Panc1 (cell line): ENCODE measurements at places on chromosomes 12 and 14. TPM values are rescaled to one million over a fixed set of nuclear protein-coding genes. Genes with fewer than 3 reads are reported as not detected.

- no peak for DNase-seq
Measured at GRCh38 chr12:108856170-108856427, 1.3 kb downstream of the SSH1 start.

DNA sequence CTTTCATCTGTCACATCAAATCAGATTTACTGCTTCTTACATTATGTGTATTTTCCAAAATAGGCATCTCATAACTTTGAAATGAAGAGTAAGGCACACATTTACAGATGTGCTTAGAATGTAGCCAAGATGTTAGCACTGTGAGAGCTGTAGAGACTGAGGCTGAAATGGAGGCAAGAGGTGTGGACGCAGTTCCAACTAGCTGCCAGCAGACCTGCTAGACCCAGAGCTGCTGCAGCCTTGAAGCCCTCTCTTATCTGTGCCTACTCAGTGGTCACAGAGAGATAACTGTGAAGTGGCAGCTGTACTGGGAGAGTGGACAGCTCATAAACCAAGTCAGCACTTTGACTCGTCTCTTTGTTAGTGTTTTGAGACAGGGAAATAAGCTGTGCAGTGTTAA, 470.9 kb downstream of the CCER1 start:
- DNase-seq, result no peak

DNA sequence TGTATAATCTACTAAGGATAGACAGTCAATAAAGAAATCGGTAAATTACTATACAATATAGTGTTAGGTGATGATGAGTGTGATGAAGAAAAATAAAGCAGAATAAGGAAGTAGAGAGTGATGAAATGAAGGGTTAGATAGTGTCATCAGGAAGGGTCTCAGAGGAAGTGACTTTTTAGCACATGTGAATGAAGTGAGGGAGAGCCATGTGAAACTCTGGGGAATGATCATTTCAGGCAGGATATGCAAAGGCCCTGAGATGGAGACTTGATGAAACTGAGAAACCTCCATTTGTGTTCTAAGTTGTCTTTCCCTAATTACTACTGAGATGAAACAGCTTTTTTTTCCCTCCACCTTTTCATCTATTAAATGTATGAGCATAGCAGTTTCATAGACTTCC, 19.4 kb upstream of the GNPTAB start:
- DNase-seq, result no peak

DNA sequence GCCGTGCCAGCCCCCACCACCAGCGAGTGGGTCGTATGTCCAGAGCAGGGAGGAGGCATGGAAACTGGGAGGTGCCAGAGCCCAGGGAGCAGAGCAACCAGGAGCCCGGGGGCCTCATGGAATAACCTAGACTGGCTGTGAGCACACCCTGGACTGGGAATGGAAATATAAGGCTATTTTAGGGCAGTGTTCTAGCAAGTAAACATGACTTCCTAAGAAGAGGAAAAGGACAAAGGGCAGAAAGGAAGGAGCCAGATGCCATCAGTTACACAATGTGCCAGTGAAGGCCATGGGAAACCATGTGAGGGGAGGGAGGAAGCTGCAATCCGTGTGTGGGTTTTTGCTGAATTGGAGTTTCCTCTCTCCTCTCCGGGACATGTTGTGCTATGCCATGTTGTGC, 18.7 kb upstream of the CPM start:
- DNase-seq, result no peak

DNA sequence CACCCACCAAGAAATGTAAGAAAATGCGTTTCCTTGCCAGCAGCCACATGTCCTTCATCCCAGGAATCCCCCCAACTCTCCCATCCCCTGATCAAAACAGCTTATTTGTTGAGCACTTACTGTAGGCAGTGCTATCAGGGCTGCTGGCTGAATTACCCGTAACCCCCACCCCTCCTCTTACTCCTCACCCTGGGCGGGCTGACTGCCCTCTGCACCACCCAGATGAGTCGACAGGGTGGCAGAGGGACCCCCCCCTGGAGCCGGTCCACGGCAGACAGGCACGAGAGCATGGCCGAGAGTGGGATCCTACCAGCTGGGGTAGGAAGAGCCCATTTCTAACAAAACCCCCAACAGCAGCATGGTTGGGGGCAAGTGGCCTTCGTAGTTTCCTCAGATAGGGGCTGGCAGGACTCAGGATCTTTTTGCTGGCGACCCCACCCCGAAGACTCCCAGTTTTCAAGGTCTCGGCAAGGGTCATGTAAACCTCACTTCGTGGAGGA, 1.1 kb upstream of the RHOF start:
- DNase-seq, result no peak

DNA sequence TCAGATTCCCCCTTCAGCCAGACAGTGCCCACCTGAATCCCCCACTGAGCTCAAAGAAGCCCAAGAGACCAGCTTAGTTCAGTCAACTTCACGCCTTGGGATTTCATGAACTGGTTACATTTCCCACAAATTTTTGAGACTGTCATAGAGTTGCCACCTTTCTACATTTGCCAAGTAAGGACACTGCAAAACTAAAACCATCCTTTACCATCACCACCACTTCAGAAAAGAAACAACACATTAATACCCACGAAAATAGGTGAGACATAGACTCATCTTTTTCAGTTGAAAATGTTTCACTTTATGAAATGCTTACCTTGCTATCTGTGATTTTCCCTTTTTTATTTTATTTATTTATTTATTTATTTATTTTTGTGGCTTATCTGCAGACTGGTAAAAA, 16.1 kb downstream of the CMKLR1 start:
- DNase-seq, result no peak

- peak; percentile 27 for DNase-seq
Measured at GRCh38 chr12:115752913-115753726, 524.4 kb downstream of the MED13L start.

DNA sequence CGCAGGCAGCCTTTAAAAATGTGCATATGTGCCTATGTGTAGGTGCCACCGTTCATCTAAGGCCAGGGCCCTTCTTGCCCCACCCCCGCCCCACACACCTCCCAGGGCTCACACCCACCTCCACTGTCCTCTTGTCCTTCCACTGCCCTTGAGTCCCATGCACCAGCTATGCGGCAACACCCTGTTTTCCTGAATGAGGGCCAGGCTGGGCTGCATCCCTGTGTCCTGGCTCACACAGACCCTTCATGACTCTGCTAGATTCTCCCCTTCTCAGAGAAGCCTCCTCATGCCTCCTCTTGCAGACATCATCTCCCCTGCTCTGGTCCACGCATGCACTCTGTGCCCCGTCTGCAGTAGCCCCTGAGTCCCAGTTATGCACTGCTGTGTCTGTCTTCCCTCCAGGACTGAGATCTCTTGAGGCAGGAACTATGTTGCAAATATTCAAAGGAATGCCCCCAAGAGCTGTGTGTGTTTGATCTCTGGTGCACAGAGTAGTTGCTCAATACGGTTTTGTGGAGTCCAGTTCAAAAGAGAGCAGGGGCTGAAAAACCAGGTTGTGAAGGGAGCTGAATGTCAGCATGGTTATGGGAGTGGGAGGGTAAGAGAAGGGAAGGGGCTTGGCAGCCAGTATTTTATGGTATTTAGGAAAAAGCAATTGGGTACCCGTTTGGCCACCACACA, 47.3 kb upstream of the ESRRB start:
- no peak for DNase-seq

DNA sequence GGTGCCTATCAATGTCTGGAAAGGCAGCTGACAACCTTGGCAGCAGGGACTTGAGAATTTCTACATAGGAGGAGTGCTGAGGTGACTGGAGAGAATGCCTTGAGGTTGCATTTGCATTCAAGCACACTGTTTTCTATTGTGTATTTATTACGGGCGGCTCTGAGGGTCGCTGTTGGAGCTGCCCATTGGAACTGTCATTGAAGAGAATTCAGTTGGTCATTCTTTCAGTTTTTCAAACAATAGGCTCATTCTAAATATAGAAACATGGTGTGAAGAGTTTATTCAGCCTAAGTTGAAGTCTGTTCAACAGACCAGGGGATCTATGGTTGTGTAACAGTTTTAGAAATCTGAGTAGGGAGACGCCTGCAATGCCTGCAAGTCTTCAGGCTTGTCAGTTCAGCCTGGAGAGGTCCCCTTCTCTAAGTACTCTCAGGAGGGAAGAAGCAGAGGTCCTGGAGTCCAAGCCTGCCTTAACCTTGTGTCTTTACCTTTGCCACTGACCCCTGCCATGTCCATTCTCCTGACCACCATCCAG, 9.8 kb upstream of the ABHD12B start:
- no peak for DNase-seq

DNA sequence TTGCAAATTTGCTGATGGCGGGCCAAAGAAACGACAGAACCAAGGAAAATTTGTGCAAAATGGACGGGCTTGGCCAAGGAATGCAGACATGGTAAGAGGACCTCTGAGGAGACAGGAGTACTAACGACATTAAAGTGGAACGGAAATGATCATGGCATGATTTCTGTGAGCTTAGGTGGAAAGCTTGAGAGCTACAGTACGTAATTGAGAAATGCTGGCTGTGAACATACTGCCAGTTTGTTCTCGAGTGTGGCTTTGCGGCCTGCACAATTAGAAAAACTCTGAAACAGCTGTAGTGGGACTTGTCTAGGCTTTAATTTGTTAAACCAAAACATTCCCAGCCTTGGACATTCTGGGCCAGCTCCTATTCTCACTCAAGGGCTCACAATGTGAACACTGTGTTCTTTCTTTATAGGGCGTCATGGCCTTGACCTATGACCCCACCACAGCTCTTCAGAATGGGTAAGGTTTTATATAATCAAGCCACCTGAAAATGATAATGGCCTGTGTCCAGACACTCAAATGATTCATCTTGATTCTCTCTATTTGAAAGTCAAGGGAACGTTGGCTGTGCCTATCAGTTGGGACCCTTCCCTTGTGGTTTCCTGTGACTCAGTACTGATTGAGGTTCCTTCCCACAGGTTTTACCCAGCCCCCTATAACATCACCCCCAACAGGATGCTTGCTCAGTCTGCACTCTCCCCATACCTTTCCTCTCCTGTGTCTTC, 48.5 kb downstream of the BAZ2A start:
- DNase-seq, result no peak

- no peak for DNase-seq
Measured at GRCh38 chr12:95756362-95756761, 34.2 kb downstream of the NTN4 start.

DNA sequence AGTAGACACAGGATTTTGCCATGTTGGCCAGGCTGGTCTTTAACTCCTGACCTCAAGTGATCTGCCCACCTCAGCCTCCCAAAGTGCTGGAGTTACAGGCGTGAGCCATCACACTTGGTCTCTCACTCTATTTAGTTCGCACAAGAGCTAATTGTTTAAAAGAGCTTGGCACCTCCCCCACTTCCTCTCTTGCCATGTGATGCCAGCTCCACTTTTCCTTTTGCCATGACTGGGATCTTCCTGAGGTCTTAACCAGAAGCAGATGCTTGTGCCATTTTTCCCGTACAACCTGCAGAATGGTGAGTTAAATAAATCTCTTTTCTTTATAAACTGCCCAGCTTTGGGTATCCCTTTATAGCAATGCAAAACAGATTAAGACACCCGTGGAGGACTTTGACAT, 200.1 kb upstream of the FRMD6 start:
- no peak for DNase-seq

- DNase-seq, result no peak
Measured at GRCh38 chr14:34741840-34742239, 27.4 kb upstream of the CFL2 start.

- DNase-seq, result no peak
Measured at GRCh38 chr14:72679141-72679535, 214.8 kb downstream of the DPF3 start.

GRCh38 chr12:95998611-95999286, 2.6 kb upstream of the HAL start:
- DNase-seq, result peak; percentile 25

GRCh38 chr12:19261773-19262172, 132.2 kb downstream of the PLEKHA5 start:
- DNase-seq, result no peak

DNA sequence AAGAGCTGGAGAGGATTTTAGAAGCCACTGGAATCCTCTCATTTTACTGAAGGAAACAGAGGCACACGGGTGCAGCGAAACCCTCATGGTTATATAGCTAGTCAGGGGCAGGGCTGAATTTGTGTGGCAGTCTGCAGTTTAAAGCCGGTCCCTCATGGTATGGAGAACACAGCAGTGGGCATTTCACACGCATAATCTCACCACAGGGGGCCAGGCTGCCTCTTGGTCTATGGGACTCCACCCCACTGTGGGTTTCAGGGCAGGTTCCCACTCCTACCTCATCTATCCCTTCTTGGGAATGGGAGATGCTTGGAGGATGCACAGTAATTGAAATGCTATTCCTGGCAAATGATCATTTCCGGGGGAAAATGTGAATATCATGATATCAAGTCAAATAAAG, 400.6 kb downstream of the RGS6 start:
- no peak for DNase-seq

- no peak for DNase-seq
Measured at GRCh38 chr14:78508023-78508422, 337.9 kb downstream of the NRXN3 start.

DNA sequence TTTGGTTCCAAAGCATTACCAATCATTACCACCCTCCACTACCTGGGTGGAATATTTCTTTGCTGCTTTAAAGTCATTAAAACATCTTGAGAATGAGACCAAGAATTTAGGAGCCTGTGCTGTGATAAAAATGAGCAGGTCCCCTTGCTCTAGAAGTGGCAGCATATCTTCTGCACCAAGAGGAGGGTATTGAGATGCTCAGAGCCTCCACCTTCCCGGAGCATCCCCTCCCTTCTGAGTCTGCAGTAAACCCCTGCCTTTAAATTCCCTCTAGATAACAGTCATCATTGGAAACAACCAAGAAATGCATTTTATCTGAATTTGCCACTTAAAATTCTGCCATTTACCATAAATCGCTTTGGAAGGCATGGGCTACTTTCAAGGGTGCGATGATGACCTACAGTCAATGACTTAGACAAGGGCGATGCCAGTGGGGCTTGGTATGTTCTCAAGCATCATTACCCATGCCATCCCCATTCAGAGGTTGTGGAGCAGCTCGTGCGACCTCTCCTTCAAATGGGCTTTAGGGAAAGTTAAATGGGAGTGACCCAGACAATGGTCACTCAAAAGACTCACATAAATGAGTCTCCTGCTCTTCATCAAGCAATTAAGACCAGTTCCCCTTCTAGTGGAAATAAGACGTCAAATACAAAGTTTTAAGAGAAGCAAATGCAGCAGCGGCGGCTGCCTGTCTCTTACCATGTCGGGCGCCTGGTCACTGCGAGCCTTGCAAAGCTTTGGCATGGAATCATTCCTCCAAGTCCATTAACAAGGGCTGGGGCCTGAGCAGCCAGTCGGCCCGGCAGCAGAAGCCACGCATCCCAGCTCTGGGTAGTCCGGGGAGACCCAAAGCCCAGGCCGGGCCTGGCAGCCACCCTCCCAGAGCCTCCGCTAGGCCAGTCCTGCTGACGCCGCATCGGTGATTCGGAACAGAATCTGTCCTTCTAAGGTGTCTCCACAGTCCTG, 334.5 kb downstream of the TMEM121 start:
- DNase-seq, result no peak

WNT1 gene
- total RNA-seq, result not detected

NAV3 gene
- 2.5 TPM for total RNA-seq

ENDOU gene
- not detected for total RNA-seq

TMPRSS12 gene
- not detected for total RNA-seq

PPP4R4 gene
- total RNA-seq, result 1.1 TPM

HOXC12 gene
- total RNA-seq, result 5.1 TPM

LMO3 gene
- 0.51 TPM for total RNA-seq

SMIM41 gene
- total RNA-seq, result not detected

AQP6 gene
- total RNA-seq, result 0.31 TPM

TTC8 gene
- 12.4 TPM for total RNA-seq
